ENCODE measurements at places on chromosomes 4 and X.
A peak's percentile ranks its signal among the peaks of the same experiment; 100 is the strongest.

GRCh38 chr4:140706276-140706625 lies 49.9 kb downstream of the TBC1D9 start:
- DNase-seq = no peak

GRCh38 chr4:32560306-32560705 lies 1840.1 kb downstream of the PCDH7 start:
- DNase-seq = no peak

GRCh38 chr4:17552427-17552826 lies 24.6 kb upstream of the LAP3 start:
- DNase-seq = no peak

DNA sequence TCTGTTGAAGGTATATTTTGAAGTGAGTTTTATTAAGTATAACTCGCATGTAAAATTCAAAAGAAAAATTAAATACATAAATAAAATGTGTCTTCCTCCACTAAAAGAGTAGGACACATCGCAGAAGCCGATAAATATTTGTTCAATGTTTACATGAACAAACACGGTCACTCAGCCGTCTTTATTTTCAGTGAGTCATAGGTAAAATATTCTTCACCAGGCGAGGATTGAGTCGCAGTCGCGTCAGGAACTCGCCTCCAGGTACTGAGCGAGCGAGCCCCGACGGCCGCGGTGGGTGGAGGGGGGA lies 271 bp upstream of the FUNDC2 start:
- DNase-seq = no peak

DNA sequence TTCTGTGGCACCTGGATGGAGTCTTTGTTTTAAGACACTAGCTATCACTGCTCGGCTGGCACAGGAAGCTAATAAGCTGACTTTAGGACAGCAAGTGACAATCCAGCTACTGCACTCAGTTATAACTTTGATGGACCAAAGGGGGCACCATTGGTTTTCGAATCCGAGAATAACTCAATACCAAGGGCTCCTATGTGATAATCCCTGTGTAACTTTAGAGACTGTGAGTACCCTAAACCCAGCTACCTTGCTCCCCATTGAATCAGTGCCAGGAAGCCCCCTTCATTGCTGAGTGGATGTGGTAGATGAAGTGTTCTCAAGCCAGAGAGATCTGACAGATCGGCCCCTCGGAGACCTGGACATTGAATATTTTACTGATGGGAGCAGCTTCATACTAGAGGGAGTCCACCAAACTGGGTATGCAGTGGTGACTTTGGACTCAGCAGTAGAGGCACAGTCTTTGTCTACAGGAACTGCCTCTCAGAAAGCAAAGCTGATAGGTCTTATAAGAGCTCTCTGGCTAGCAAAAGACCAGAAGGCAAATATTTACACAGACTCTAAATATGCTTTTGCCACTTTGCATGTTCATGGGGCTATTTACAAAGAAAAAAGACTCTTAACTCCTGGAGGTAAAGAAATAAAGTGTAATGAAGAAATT lies 35.5 kb upstream of the UGT2B7 start:
- DNase-seq = no peak

DNA sequence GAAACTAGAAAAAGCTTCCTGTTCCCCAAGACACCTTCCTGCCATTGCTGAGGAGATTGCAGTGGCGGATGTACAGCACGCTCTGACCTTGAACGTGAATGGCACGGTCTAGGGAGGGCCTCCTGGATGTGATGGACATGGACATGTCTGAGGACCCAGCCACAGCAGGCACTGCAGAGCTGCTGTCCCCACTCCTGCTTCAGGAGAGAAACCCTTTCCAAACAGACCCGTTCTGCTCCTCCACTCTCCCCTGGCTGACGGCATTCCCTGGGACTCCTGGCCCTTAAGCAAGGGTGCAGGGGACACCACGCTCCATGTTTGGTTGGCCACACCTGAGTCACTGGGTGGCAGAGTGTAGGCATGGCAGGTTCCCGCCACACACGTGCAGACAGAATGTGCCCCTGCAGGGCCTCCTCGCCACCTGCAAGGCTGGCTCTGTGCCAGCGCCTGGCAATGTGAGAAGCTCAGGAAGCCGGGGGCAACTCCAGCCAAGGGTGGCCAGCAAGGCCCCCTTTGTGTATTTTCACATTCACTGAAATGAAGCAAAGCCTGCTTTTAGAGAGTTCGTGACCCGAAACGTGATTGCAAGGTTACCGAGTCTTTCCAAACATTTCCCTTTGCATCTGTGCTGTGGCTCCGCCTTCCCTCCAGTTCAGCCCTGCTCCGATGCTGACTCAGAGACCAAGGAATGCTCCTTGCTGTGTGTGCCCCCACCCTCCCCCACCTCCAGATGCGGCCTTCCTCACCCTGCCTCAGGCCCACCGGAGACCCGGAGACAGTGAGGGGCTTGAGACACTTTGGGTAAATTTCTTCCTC lies 46.1 kb downstream of the HTRA3 start:
- peak; percentile 27 for DNase-seq

GRCh38 chr4:106364282-106364681 lies 4.3 kb downstream of the GIMD1 start:
- DNase-seq = no peak

GRCh38 chr4:170853422-170854021 lies 763.8 kb upstream of the AADAT start:
- DNase-seq = peak; percentile 59

GRCh38 chrX:82658492-82658891 lies 849.6 kb upstream of the POU3F4 start:
- DNase-seq = no peak

- no peak for DNase-seq
Observed at GRCh38 chrX:15838017-15838416, 16.6 kb downstream of the AP1S2 start.
